Sigmoid colon (tissue), 7 donors: ENCODE measurements at places on chromosomes 11 and 22. TPM values are rescaled to one million over a fixed set of nuclear protein-coding genes. Genes with fewer than 3 reads are reported as not detected.

The MYEOV gene
- not detected for total RNA-seq

The DERL3 gene
- not detected for total RNA-seq

The SLC15A3 gene
- 12.8 TPM for total RNA-seq

The TPBGL gene
- total RNA-seq = 0.33 TPM

- DNase-seq = peak; percentile 79
Measured at GRCh38 chr11:32176223-32176934, 85.5 kb downstream of the RCN1 start.

DNA sequence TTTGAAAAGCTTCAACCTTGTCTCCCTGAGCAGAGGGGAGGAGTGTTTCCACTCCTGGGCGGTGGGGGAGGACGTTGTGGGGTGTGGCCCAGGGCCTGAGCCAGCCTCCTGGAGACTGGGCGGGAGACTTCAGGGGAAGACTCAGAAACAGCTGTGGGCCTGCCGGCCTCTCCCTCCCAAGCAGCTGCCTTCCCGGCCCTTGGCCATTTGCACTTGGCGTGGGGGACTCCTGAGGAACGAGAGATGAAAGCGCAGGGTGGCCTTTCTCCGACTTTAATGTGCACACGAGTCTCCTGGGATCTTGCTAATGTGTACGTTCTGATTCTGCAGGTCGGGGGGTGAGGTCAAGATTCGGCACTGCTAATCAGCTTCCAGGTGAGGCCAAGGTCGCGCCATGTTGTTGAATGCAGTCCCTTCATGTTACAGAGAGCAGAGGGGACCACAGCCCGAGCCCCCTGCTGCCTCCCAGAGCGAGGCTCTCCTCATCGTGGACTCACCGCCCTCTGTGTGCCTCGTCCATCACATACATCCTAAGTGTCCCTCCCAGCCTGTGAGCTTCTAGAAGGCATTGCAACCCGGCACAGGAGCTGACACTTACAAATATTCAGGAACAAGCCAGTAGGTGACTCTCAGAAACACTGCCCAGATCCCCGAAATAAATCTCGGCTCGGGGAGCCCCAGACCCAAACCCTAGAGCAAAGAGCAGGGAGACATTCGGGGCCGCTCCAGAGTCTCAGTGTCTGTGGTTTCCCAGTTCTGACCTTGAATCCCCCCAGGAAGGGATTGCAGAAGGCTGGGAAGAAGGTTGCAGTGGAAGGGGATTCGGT lies 7.7 kb downstream of the LIF start:
- peak; percentile 79 for DNase-seq

GRCh38 chr11:3840870-3841425 lies at the start of gene RHOG:
TSS of gene RHOG (minus strand) at chr11:3840959. CDS start at chr11:3828138, 12,821 bp downstream.
- DNase-seq = peak; percentile 93

- DNase-seq = peak; percentile 50
Measured at GRCh38 chr22:49202226-49202625, 625.4 kb downstream of the BRD1 start.

DNA sequence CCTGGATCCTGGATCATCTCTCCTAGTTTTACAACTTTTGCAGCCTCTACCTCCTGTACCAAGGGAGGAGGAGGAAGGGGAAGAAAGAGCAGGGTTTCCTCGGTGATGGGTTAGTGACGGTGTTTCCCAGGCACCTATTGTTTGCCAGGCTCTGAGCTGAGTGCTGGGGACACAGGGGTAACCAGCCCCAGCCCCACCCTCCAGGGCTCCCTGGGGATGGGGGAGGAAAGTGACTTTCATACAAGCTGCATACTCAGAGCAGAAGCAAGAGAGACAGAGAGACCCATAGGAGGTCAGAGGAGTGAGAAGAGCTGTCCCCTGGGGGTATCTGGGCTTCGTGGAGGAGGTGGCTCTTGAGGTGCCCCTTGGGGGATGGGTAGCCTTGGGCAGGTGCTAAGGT lies 89.4 kb upstream of the THY1 start:
- DNase-seq = no peak

DNA sequence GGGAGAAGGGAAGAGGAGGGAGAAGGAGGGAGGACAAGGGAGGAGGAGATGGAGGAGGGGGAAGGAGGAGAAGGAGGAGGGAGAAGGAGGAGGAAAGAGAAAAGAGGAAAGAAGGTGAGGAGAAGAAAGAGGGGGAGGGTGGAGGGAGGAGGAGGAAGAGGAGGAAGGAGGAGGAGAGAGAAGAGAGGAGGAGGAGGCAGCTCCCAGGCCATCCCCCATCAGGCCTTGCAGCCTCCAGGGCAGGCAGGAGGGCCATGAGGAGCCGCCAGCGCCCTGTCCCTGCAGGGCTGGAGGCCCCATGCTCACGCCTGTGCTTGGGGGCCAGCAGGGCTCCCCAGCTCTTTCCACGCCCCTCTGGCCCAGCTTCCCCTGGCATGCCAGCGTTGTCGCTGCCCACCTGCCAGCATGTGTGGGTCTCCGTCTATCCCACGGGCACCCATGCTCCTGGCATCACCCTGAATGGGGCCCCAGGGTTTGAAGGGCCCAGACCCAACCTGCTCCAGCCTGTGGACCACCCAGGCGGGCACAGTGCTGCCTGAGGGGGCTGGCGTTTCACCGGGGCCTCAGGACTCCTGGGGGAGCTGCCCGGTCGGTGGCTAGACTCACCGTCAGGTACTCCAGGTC lies 5.2 kb downstream of the TSPAN32 start:
- peak; percentile 89 for DNase-seq

DNA sequence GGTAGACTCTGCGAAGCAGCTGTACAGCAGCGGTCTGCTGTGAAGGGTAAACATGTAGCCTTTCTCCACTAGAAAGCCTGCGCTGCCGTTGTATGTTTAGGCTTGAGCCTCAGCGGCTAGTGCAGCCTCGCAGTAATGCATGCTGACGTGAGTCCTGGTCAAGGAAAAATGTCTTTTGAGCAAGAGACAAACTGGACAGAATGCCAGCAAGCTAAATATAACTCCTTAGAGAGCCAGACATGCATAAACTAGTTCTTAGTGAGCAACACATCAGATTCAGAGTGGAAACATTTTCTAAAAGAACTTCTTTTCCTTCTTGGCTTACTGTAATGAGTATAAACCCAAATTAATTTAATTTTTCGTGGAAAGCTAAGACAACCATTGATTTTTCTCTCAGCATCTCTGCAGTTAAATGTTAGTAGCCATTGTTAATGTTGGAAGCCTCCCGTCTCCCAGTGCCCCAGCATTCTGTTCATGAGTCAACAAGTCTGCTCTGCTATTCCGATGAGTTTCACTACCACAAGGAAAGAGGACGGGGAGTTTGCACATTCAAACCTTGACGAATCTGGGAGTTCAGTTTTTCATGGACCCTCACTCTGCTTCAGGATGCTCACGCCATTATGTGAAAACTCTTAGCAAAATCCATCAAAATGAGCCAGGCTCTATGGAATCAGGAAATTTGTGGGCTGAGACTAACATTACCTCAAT lies 51.4 kb downstream of the JAM3 start:
- DNase-seq = peak; percentile 91

GRCh38 chr22:49141761-49142160 lies 685.9 kb downstream of the BRD1 start:
- no peak for DNase-seq

- DNase-seq = peak; percentile 68
Measured at GRCh38 chr11:27237643-27238042, 125.4 kb downstream of the CCDC34 start.

DNA sequence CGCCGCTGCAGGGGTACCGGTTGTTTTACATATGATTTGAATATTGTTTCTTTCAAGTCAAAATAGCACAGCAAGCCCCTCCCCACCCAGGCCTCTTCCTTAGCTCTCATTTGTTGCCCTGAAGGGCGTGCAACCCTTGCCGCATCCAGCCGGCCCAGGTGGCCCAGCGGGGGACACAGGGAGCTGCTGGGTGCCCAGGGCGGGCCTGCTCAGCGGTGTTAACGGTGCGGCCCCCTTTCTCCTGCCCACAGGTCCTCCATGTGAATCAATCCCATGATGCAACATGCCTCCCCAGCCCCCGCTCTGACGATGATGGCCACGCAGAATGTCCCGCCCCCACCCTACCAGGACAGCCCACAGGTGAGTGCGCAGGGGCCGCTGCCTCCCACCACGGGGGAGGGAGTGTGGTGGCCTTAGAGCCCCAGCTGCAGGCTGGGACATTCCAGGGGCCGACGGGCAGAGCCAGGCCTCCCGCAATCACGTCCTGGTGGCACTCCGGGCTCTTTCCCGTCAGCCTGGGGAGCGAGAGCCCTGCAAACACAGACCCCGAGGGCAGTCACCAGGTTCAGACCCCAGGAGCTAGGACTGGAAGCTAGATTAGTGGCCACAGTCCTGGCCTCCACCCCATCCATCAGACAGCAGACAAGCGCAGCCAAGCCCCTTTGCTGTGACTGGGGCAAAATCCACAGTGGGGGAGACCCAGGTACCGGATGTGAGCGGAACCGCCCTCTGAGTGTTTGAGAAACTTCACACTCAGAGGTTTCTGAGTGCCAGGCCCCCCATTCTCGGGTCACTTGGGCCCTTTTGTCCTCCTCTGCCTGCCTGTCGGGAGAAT lies 144.8 kb downstream of the FEZ1 start:
- no peak for DNase-seq

GRCh38 chr11:73983741-73984538 lies 1.3 kb upstream of the UCP2 start:
- peak; percentile 40 for DNase-seq

DNA sequence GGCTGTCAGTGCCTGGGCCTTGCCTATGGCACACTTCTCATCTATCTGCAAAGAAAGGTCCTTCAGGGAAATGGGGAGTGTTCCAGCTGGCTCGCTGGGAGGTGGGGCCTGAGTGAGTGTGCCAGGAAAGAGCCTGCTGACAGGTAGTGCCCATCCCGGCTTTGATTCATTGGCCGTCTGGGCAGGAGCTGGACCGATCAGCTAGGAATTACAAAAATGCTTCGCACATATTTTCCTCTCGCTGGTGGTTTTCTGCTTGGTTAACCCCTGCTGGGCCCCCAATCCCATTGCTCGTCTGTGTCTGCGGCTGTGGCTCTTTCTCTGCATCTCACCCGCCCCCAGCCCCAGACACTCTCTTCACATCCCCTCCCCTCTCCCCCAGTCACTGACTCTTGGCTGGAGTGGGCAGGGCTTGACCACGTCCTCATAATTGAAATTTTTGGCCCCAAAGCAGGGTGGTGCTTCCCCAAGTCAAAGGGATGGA lies 10.8 kb downstream of the LIF start:
- no peak for DNase-seq
